ENCODE measurements at places on chromosomes 5 and 9.
A peak's percentile ranks its signal among the peaks of the same experiment; 100 is the strongest.

DNA sequence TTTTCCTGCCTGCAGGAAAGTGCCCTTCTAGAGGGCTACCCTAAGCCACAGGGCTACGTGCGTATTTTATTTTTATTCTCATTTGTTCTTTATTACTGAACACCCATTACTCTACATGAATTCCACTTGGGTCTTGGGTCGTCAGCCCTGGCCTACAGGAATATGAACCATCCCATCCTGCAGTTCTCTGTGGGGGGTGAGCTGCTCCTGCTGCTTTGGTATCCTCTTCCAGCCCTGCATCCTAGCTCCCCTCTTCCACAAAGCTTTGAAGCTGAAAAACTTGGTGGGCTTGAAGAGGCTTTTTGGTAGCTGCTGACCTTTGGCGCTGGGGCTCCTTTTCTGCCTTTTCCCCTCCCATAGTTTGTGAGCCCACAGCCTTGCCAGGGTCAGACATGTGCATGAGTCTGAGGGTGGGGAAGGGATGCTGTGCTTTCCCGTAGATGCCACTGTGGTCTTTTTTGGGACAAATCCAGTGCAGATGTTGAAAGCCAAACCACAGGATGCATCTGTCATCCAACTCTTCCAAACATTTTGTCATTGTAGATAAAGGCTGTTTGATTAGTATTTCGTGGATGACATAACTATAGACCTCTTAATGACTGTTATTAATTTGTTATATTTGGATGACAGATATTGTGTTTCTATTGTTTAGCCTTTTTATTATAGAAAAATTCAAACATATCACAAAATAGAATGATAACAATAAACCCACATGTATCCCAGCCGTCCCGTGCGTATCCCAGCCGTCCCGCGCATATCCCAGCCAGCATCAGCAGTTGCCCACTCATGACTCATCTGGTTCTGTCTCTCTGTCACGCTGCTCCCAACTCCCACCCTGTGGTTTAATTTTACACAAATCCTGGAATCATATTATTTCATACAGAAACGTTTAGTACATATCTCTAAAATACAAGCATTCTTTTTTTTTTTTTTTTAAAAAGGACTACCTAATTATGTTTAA is 43.9 kb downstream of the SLC46A2 start:
- no peak for DNase-seq

GRCh38 chr9:94746541-94747370 is 20.3 kb downstream of the AOPEP start:
- no peak for DNase-seq

DNA sequence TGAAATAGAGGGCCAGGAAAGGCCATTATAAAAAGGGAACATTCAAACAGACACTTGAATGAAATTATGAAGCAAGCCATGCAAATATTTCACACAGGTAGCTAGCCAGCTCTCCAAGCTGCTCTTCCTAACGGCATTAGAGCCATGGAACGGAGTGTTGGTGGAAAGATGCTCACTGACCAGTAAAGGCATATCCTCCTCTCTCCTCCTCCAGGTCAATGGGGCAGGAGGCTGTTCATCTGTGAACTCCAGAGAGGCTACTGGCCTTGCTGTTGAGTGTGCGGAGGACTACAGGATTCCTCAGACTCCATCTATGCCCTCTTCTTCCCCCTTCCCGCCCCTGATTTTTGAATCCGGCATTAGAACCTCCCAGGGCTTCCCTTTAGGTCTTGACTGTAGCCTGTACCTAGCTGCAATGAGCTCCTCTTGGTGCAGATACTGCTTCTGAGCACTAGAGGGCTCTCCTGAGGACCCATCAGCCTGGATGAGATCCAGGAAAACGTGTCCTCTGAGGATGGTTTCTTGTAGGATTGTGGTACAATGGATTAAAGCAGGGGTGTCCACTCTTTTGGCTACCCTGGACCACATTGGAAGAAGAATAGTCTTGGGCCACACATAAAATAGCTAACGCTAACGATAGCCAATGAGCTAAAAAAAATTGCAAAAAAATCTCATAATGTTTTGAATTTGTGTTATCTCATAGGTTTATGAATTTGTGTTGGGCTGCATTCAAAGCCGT is 162.2 kb downstream of the SREK1 start:
- DNase-seq = peak; percentile 37

- no peak for DNase-seq
These were observed 54.0 kb upstream of the FGF10 start for GRCh38 chr5:44443172-44443571.

DNA sequence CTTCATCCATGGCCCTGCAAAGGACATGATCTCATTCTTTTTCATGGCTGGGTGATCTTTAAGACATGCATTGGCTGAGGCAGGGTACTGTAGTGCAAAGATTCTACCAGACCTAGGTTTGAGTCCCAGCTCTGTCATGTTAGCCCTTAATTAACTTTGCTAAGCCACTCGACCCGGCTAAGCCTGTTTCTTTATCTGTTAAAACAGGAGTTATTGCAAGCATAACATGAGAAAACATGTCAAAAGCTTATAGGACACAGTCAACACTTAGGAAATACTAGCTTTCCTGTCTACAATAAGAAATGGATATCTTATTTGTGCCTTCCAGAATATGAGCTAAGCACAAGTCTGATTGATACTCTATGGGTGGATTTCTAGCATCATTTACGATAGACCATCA is 92.6 kb downstream of the RASEF start:
- no peak for DNase-seq

DNA sequence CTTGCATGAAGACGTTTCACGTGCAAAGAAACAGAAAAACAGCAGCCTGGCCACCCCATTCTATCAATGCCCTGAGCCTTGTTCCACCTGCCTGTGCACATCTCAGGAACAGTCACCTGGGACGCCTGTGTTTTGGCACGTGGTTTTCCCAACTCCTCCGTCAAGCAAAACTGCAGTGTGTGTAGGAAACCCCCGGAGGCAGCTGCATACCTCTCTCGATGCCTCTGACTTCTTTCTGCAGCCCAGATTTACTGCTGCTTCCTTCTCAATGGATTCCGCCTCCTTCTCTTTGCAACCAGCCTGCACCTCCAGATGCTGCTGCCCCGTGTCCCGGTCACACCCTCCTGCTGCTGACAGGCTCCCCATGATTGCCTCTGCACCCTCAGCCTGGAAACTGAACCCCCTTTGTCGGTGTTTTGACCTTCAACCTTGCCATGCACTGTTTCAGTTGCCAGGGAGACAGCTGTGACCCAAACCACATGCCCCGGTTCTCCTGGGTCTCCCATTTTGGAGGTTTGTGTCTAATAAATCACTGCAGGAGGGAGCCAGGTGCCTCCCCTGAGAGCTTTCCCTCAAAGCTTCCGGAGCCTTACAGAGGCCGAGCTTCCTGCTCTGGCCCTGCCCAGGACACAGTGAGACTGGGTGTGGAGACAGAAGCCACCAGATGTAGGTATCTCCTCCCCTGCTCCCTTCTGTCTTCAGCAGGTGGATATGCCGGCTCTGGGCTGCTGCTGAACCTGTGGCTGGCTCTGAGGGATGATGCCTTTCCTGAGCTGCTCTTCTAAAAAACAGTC is 395.5 kb upstream of the IRX1 start:
- DNase-seq = no peak

- no peak for DNase-seq
These were observed 94.5 kb upstream of the LIFR start for GRCh38 chr5:38650946-38651345.

DNA sequence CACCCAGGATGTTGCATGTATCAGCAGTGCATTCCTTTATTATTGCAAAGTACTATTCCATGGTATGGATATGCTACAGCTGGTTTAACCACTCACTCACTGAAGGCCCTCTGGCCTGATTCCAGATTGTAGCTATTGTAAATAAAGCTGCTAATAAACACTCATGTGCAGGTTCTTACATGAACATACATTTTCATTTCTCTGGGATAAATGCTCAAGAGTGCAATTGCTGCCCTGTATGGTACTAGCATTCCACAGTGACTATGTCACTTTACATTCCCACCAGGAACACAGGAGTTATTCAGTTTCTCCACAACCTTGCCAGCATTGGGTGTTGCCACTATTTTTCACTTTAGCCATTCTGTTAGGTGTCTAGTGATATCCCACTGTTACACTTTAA is 267.6 kb downstream of the SPOCK1 start:
- DNase-seq = no peak

DNA sequence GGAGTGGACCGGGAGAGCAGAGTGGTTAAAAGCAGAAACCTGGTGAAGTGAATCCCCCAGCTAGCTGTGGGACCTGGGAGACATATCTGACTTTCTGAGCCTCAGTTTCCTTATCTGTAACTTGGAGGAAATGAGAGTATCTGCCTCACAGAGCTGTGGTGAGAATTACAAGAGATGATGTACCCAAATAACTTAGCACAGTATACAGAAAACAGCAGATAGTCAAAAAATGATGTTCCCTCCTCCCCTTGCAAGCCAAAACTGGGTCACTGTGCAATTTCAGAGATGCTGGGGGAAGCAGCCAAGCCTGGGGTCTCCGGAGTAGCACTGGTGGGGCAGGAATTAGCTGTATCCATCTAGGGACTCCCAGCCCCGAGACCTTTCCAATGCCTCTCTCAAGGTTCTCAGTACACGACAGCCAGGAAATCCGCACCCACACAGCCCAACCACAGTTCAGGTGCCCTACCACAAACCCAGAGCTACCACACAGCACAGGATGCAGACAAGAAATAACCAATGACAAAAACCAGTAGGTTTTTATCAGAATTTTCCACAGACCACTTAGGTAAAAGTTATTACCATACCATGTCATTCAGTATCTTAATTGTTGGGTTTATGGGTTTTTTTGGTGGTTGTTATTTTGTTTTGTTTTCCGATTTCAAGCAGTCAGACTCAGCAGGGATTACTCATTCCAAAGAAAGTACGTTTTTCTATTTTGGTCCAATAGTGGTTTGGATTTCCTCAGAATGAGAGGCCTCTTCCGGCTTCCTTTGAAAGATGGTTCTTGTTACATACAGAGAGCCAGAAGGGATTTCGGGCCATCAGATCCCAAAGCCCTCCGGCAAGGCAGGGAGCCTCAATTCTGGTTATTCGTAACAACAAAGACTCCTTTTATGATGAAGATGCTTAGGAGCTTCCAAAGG is 4.9 kb upstream of the HRH2 start:
- no peak for DNase-seq

GRCh38 chr5:34051374-34051980 is 8.5 kb upstream of the C1QTNF3 start:
- DNase-seq = no peak
